WERI-Rb-1 (cell line): ENCODE measurements at places on chromosomes 4 and X.
A peak's percentile ranks its signal among the peaks of the same experiment; 100 is the strongest.

DNA sequence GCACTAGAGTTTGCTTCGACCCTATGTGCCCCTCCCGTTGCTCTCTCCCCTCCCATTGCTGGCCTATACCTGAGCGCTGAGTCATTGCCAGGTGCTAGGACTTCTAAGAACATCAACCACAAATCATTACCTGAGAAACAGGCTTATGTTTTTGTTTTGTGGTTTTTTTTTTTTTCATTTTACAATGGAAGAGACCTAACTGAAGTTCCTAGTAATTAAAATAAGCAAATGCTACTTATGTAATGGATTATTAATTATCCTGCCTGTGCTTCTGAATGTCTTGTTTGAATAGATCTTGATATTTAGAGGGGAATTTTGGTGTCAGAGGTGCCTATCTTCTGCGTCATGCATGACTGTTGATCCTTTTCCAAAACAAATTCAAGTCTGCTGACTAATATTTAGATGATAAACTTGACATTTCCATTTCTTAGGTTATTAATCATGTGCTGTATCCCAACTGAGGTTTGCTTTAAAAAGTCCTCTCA, 275.4 kb upstream of the CPEB2 start:
- no peak for DNase-seq

- DNase-seq: no peak
These were observed 64.2 kb downstream of the PACRGL start for GRCh38 chr4:20764366-20764992.

- no peak for DNase-seq
These were observed 81.2 kb upstream of the TBL1X start for GRCh38 chrX:9383655-9384054.

GRCh38 chr4:5705647-5706320, 2.6 kb downstream of the EVC2 start:
- no peak for DNase-seq

DNA sequence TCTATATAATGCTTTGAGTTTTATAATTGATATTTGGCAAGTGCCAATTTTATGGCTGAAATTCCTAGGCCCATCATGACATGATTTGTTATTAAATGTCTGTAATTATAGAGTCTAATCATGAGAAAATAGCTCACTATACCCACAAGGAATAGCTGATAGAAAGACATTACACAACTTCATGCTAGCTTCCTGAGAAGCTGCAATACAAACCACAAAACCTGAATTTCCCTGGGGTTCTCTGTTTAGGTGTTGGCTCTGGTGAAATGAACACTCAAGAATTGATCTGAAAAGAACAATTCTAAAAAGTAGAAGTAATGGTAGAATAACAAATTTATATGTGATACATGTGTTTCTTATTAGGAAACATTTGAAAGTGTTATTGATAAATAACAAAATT, 169.6 kb downstream of the GASK1B start:
- no peak for DNase-seq

DNA sequence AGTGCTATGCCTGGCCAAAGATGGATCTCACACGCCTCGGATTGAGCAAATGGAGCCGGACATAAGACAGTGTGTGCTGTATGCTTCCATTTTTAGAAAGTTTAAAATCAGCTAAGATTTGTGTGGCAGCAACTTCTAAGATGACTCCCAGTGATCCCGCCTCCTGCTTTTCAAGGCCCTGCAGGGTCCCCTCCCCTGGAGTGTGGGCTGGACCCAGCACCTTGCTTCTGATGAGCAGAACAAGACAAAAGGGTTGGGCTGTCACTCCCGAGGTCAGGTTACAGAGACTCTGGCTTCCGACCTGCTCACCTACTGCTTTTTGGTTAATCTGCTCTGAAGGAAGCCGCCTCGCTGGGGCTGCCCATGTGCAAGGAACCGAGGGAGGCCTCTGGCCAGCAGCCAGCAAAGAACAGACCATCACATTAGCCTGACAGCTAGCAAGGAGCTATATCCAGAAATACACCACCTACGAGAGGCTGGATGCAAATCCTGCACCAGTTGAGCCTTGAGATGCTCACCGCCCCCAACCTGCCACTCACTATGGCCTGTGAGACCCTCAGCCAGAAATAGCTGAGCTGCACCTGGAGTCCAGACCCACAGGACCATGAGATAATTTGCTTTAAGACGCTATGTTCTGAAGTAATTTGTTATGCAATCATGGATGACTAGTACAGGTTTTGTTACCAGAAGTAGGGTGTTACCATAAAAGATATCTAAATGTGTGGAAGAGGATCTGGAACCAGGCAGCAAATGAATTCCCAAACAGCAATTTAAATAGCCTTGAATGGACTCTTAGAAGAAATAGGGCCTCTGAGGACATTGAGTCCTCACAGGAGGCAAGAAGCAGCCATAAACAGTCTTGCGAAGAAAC, 47.6 kb downstream of the CRMP1 start:
- DNase-seq: no peak

GRCh38 chrX:56130031-56130430, 102.1 kb upstream of the KLF8 start:
- no peak for DNase-seq

GRCh38 chr4:123438031-123438430, 41.4 kb downstream of the SPRY1 start:
- no peak for DNase-seq

- no peak for DNase-seq
These were observed 34.1 kb downstream of the ANXA3 start for GRCh38 chr4:78585633-78586032.

GRCh38 chr4:1964971-1965370, 43.8 kb downstream of the NELFA start:
- DNase-seq: no peak

DNA sequence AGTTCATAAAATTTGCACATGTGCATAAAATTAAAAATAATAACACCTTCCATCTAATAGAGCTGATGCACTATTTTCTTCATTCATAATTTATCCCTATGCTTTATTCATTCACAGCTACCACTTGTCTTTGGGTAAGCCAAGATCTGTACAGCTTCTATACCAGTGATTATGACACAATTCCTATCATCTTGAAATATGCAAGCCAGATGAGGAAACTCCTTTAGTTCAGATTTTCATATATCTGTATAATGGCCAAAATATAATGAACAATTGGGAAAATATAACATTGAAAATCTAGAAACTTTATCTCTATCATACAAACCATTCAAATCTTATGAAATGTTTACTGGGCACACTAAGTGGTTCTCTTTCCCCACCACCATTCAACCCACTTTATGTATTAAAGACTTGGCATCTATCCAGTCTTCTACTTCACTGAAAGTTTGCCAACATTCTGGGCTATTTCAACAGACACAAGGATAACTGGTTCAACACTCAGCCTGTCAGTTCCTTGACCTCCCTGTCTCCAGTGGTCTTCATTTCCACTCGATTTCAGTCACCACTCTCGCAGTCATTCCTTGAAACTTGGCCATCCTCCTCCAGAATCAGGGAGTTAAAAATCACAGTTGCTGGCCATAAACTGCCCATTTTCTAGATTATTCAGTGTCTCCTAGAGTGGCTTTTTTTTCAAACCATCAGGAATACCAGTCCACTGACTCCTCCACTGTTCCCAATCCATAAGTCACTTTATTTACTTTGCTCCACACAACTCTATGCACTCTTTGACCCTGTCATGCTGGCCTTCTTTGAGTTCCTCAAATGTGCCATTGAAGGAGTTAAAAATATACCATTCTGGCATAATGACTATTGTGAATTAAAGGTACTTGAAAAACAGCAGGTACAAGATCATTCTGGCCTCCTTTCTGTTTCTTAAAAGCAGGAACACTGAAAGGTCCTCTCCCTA, 85.5 kb downstream of the CAMK2D start:
- no peak for DNase-seq

GRCh38 chr4:10273030-10273429, 156.4 kb upstream of the WDR1 start:
- DNase-seq: no peak

- peak; percentile 80 for DNase-seq
These were observed 64.0 kb downstream of the ADRA2C start for GRCh38 chr4:3829956-3830773.

GRCh38 chr4:140497747-140498636, at the start of gene MGAT4D:
Gene MGAT4D, minus strand, starts transcription at chr4:140498293. Its CDS starts 71 bp downstream, at chr4:140498222.
- no peak for DNase-seq

DNA sequence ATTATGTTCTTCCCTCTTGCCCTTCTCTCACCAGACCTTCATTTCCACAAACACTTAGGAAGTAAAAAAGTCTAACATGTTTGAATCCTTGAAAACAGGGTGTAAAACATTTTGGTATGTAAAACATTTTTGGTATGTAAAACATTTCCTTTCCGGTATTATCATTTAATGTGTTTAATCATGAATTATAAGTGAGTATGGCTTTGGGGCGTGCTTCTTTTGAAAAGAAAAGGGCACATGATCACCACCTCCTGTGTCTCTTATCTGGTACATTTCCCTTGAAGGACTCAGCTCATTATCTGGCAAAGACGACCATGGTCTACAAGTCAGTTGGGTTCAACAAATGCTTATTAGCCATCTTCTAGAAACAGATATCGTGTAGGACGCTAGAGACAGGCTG, 283.6 kb downstream of the FRMPD4 start:
- DNase-seq: no peak

- DNase-seq: peak; percentile 18
These were observed 155.2 kb downstream of the SMIM20 start for GRCh38 chr4:26069218-26069617.

DNA sequence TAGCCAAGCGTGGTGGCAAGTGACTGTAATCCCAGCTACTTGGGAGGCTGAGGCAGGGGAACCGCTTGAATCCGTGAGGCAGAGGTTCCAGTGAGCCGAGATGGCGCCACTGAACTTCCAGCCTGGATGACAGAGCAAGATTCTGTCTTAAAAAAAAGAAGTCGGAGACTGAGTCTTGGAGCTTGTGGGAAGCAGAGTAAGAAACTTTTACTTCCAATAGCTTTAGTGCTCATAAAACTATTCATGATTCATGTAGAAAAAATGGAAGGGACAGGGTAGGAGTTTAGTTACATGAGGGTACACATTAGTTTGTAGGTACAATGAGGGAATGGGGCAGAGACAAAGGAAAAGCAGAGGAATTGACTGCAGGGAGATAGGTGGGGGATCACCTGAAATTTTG, 19.3 kb downstream of the RAP2C start:
- no peak for DNase-seq

DNA sequence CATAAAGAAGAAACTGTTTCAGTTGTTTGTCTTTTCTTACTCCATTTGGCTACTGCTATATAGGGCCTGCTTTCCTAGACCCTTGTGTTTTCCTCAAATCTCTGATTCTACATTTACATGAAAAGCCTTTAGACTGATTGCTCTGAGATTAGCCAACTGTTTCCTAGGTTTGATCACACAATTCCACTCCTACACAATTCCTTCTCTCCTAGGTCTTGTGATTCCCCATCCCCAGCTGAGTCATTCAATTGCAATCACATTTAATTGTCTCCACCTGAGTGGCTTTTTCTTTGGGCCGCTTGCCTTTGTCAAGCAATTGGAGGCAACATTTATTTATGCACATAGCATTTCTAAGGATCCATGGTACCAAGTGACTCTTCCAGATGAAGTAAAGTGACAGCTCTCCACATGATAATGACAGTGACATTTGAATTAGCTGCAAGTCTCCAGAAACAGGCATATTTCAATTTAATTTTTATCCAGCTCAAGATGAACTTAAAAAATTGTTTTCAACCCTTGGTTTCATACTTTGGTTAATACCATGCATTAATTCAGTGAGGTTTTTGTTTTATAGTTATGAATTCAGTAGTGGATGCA, 35.8 kb downstream of the ATXN3L start:
- DNase-seq: no peak

DNA sequence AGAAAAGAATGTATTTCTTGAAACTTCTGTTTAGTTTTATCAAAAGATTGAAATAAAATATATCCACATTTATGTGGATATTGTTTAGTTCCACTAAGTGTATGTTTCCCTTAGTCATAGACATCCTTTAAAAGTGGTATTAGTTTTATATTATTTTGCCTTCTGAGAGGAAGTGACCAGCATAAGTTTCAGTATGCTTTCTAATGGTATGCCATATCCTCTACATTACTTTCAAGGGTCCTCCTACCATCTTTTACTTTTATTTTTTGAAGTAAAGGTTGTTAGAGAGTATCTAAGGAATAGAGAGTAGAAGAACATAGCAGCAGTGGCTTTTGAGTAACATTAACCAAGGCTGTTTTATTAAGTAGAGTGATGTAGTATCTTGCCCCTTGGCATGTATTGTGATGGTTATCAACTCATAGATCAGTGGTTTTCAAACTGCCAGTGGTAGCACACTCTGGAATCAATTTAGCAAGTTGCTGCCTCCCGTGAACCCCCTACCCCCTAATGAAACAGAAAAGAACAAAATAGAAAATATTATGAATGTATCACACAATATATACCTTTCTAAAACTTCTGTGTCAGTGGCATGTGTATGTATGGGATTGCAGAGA, 44.8 kb downstream of the RBPJ start:
- DNase-seq: no peak

DNA sequence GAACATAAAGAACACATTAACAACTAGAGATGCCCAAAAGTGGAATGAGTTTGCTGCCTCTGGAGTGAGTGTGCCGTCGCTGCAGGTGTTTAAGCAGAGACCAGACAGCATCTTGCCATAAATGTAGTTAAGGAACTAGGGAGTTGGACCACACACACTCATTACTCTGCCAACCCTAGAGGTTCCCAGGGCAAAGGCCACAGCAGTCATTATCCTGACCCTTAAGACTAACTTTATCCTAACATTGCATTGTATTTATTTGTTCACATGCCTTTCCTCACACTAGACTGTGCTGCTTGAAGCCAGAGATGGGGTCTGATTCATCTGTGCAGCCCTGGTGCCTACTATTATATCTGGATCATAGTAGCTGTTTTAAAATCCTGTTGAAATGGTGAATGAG, 16.9 kb upstream of the PLA2G12A start:
- DNase-seq: no peak

- DNase-seq: no peak
These were observed 51.8 kb downstream of the STX18 start for GRCh38 chr4:4490041-4490440.

- DNase-seq: no peak
These were observed 420.6 kb upstream of the PABPC4L start for GRCh38 chr4:134622199-134622598.

DNA sequence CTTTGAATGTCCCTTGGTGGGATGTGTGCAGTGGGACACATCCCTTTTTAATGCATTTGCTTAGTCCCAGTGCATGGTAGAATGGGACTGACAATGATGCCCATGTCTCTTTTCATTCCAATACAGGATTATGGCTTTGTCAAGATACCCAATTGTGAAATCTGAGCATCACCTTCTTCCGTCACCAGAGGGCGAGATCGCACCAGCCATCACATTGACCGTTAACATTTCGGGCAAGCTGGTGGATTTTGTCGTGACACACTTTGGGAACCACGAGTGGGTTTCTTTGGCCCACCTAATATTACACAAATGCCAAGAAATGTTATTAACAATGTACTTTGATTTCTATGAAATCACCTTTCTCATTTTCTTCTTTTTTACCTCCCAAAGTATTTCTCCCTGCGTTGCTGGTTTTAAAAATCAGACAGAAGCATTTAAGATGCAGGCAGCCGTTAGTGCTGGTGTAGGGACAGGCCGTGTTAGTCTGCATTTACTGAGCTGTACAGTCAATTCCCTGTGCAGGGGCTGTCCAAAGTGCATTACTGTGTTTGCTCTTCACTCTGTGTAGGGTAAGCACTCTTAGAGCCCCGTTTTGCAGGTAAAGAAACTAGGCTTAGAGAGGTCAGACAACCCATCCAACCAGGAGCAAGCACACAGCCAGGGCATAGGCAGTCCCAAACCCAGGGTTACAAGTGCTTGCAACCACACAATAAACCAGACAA, 46.5 kb downstream of the CWH43 start:
- peak; percentile 34 for DNase-seq
